ENCODE measurements at places on chromosomes 3 and 15.

DNA sequence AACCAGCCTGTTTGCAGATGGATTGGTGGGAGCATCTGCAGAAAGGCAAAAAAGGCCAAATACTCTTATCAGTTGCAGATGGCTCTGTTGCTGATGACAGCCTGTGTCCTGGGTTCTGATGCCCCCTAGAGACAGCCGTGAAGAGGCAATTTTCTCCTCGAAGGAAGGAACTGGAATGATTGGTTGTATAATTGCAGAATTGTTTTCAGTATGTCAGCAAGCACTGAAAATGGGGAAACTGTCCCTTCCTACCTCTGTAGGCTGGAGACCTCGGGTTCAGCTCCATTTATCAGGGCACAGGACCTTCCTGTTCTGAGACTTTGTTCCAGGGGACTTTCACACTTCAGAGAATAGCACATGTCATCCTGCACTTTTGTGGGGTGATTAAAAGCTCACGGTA, 103.0 kb downstream of the PGPEP1L start:
- DNase-seq: peak; percentile 64

- DNase-seq: no peak
These were observed 8.8 kb upstream of the MUC20 start for GRCh38 chr3:195711813-195712534.

DNA sequence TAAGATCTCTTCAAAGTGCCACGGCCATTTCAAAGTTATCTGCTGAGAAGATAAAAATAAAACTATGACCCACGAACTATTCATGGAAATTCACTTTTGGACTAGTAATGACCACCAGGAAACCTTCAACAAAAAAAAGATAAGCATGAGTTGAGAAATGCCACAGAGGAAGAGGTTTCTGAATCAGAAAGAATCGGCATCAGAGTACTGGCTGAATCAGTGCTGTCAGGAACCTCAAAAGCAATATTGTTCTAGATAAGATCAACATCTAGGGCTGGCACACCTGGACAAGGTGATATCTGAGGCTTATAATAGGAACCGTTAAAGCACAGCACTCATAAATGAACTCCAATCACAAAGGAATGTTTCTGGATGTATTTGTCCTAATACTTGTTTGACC, 72.7 kb downstream of the PEAK1 start:
- DNase-seq: peak; percentile 39

- DNase-seq: no peak
These were observed 43.2 kb upstream of the CD47 start for GRCh38 chr3:108133858-108134554.

DNA sequence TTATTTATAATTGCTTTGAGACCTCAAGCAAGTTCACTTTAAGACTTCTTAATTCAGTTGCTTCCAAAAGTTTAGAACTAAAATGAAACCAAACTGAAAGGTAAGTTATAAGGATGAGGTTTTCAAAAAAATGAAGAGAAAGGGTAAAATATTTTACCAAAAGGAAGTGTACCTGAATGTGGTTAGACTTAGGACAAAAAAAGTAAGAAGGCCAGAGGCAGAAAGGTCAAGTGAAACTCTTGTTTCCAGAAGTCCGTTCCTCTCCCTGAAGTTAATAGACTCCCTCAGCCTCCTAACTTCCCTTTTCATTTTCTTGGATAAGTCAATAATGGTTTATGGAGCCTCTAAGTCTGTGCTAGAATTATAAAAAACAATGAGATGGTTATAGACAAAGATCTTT, 16.6 kb downstream of the BTLA start:
- DNase-seq: no peak

GRCh38 chr3:170425491-170426239, 7.0 kb downstream of the CLDN11 start:
- peak; percentile 36 for DNase-seq

DNA sequence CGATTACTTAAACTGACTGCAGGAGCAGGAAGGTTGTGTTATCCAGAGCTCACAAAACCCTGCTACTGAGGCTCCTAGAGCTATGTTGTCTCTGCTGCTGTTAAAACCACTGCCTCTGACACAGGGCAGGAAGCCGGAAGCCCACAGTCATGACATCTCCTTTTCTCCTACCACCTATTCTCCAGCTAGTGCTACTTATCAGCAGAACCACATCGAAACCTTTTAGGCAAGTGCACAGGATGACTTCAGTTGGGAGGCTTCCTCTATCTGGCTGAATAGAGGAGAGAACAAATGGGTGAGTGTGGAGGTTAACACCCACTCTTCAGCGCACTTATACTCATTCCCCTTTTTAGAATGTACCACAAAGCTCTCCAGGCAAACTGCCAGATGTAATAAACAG, 638.0 kb downstream of the OTOL1 start:
- DNase-seq: no peak

DNA sequence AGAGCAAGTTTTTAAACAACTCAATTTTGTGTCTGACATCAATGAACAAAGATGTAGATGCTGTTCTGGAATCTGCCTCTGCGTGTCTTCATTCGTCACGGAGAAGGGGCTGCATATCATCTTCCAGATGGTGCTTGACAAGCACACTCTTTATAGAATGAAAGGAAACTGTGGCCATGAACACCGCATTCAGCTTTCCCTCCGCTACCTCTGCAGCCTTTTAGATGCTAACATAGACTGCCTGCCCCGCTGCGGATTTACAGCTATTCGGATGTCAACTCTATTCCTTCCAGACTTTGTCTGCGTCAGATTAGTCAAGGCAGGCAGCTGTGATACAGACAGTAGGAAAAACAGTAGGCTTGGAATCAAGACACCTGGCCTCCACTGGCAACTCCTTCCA, 232.9 kb downstream of the TJP1 start:
- DNase-seq: no peak

- no peak for DNase-seq
These were observed 18.4 kb upstream of the RHCG start for GRCh38 chr15:89514596-89515406.

- DNase-seq: no peak
These were observed 16.3 kb upstream of the CSRNP1 start for GRCh38 chr3:39169712-39170111.

GRCh38 chr15:64824929-64825430, 467 bp downstream of the PIF1 start:
- peak; percentile 31 for DNase-seq

- no peak for DNase-seq
These were observed 32.4 kb downstream of the VGLL3 start for GRCh38 chr3:86958534-86958933.

DNA sequence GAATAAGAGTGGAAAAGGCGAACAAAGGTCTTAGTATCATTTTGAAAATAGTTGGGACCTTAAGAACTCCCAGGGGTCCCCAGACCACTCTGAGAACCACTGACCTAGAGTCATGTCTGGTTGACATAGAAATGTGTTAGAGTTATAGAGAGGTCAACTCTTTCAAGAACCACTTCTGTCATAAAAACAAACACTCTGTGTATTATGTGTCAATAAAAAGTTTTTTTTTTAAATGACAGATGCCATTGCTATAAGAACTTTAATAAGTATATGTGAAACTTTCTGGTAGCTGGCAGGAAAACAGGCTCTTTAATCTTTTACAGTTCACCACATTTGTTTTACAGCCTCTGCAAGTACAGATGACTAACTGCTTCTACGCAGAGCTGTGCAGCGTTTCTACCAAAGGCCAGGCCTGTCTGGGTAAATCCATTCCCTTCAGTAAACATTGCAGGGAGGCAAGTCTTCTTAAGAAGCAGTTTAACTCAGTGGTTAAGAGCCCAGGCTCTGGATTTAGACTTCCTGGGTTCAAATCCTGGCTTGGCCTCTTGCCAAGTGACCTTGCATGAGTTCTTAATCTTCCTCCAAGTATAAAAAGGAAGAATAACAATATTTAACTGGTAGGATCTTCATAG, 56.6 kb downstream of the RFTN1 start:
- peak; percentile 24 for DNase-seq

DNA sequence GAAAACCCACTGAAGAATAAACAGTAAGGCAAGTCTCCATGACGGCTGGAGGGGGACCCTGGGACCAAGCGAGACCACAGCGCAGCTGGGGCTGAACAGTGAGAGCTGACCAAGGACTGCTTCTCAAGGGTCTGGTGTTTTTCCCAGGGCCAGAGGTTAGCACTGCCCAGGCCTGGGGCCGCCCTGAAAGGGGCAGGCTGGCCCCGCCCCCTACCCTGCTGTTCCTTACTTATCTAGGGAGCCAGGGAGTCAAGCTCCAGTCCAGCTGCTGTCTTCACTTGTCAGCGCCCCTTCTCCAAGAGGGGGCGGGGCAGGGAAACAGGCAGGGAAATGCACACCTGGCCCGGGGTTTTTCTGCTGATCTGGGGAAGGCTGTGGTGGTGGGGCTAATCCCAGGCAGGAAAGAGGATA, 51.6 kb upstream of the HACD2 start:
- no peak for DNase-seq

DNA sequence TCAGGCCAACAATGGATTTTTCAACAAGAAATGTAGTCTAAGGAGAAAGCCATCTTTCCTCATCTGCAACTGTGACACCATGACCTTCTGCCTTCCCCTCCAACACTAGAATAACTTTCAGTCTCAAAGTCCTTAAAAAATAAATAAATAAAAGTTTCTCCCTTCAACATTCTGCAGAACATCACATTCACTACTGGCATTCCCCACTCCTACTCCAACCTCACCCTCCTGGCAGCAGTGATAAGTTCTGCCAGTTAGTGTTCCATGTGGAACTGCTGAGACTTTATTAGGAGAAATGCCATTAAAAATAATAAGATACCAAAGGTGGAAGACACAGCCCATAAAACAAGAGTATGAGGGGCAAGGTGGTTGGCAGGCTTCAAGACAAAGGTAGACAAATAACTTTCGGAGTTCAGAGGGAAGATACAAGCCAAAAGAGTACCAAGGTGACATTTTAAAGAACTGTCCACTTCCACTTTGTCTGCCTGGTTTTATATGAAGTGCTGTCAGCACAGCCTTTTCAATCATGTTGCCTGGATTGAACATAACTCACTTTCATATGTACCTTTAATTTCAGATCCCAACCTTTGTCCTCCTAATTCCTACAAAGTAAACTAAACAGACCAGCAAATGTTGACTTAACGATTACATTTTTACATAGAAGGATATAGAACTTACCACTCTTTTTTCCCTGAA, 37.5 kb upstream of the RSL24D1 start:
- no peak for DNase-seq

DNA sequence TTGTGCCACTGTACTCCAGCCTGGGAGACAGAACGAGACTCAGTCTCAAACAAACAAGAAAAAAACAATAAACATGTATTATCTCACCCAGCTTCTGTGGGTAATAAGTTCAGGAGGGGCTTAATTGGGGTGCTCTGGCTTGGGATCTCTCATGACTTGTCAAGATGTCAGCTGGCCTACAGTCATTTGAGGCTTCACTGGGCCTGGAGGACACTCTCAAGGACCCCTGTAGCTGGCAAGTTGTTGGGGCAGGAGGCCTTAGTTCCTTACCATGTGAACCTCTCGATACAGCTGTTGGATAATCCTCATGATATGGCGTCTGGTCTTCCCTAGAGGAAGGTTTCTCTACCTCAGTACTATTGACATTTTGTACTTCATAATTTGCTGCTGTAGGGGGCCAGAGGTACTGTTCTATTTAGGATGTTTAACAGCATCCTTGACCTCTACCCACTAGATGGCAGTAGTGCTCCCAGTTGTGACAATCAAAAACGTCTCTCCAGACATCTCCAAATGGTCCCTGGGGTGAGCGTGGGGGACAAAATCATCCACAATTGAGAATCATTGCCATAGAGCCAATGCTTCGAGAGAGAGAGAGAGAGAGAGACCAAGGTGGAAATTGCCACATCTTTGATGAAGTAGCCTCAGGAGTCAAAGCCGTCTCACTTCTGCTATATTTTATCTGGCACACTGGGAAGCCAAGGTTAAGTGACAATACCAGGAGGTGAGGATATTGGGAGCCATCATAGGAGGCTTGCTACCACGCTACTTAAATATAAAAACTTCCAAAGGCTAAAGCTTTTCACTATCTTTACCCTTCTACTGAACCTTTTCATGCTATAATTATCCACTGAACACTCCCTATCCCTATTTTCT, 23.9 kb upstream of the SLTM start:
- peak; percentile 68 for DNase-seq

- no peak for DNase-seq
These were observed 21.9 kb downstream of the IDH3A start for GRCh38 chr15:78170848-78171773.

GRCh38 chr15:63369296-63369695, 12.3 kb downstream of the CA12 start:
- no peak for DNase-seq

- DNase-seq: no peak
These were observed 25.8 kb upstream of the POLG start for GRCh38 chr15:89360294-89360971.

DNA sequence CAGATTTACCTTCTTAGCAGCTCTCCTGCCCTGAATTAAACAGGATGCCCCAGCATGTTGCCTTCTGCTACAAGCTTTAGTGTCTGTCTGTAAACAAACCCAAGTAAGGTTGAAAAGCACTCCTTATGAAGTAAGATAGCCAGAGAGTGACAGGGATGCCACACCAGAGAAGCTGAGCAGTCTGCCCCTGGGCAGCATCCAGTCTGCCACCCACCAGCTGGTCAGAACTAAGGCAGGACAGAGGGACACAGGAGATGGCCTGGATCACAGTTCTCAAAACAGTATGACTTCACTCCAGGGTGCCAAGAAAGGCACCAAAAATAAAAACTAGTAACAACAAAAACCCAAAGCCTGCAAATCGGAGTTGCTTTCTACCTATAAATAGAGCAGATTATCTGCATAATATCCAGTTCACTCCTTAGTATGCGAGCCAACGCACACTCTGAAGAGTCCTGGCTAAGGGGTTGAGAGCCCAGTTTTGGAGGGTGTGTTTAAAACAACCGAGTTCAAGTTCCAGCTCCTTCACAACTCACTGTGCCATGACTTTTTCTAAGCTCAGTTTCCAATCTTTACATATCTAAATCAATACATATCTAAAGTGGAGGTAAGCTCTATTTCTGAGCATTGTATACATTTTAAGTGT, 198.9 kb downstream of the KCNMB2 start:
- DNase-seq: no peak

- peak; percentile 30 for DNase-seq
These were observed 13.5 kb downstream of the SEMA4B start for GRCh38 chr15:90214553-90215196.

GRCh38 chr3:14451844-14452739, 49.7 kb downstream of the SLC6A6 start:
- DNase-seq: no peak

DNA sequence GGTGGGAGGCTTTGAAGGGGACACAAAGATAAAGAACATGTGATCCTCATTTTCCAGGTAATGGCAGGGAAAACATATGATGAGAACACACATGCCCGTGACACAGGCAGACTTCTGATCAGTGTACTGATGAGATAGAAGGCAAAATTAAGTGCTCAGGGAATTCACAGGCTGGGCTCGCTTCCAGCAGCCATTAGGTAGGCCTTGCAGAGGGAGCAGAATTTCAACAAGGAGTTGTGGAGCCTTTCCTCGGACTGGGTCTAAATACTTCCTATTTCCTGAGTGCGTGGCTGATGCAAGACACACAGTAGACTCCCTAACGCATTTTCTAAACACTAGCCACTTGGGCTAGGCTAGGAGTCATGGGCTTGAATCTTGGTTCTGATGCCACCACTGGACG, 74.0 kb upstream of the ETV5 start:
- DNase-seq: no peak

GRCh38 chr3:172753125-172753524, 2.6 kb downstream of the ECT2 start:
- DNase-seq: no peak

GRCh38 chr3:111190518-111190917, 118.9 kb downstream of the NECTIN3 start:
- DNase-seq: no peak

Data from lung microvascular endothelial cell (primary cell).